ENCODE measurements at places on chromosomes 1 and 21. TPM values are rescaled to one million over a fixed set of nuclear protein-coding genes. Genes with fewer than 3 reads are reported as not detected.

The C8A gene
- total RNA-seq = not detected

The HSD3B1 gene
- total RNA-seq = 0.61 TPM

The PGLYRP3 gene
- not detected for total RNA-seq

The NBPF10 gene
- 2.4 TPM for total RNA-seq

The SLC2A5 gene
- 12.9 TPM for total RNA-seq

The GUCA2A gene
- total RNA-seq = not detected

The DCST2 gene
- total RNA-seq = 1.0 TPM

DNA sequence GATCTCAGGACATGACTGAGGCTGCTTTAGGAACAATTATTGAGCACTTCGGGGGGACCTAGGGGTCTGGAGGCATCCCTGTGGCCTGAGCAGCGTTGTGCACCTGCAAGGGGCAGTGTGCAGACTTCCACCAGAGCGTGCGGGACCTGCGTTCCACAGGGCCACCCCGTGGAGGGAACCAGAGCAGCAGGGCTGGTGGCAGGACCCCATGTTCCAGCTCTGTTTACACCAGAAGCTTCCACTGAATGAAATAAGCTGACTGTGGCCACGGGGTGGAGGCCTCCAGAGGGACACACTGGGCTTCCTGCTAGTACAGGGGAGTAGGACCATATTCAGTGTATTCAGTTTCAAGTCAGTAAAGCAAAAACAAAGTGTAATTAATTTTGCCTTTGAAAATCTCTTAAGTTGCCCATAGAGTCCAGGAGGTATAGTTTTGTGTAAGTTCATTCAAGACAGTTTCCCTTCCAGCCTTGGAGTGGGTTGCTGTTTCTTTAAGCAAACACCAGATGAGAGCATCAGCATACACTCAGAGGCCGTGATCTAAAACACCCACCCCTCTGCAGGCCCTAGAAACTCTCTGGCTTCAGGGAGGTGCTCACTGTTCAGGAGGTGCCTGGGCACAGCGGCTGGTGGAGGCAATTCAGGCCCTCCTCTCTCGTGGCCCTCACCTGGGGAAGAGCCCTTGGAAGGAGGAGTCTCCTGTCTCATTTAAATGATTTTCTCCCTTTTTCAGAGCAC, 16.6 kb downstream of the SLC1A7 start:
- no peaks in the 10 kb centered on the region for H3K27me3 ChIP-seq
- H3K4me3 ChIP-seq = no peak overlapping the region
- no peak overlapping the region for H3K27ac ChIP-seq
- no peaks in the 10 kb centered on the region for H3K36me3 ChIP-seq

- H3K4me3 ChIP-seq = peak overlapping the region; percentile 65
- no peaks in the 10 kb centered on the region for H3K27me3 ChIP-seq
- peaks cover 78% of the 10 kb centered on the region for H3K4me1 ChIP-seq
- no peak for DNase-seq
- peak overlapping the region; percentile 80 for H3K27ac ChIP-seq
Measured at GRCh38 chr1:2230781-2231531, 2.8 kb downstream of the SKI start.

DNA sequence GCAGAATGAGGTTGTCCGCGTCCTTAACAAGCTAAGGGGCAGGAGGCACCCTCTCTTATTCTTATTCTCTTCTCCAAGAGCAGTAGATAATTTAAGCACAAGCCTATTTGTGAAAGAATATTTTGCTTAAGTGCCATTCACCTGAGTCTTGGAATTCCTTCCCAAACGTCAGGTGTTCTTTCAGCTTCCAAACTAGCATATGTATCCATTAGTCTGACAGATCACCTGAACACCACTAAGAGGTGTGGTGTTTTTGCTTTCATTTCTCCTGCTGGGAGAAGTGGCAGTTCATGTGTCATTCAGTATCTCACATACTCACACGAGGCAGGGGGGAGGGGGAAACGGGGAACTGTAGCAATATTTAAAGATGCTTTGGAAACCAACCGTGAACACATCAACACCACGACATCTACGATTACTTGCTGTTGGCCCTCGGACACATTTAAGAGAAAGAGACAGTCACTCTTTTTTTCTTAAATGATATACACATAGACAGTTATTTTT, 45.5 kb upstream of the RBM15 start:
- H3K27me3 ChIP-seq = no peaks in the 10 kb centered on the region
- no peak overlapping the region for H3K4me3 ChIP-seq
- no peak for DNase-seq
- H3K4me1 ChIP-seq = no peaks in the 10 kb centered on the region
- H3K36me3 ChIP-seq = no peaks in the 10 kb centered on the region

GRCh38 chr1:12416744-12417143, 186.9 kb downstream of the VPS13D start:
- H3K36me3 ChIP-seq = peaks cover 25% of the 10 kb centered on the region
- no peak overlapping the region for H3K4me3 ChIP-seq
- no peaks in the 10 kb centered on the region for H3K27me3 ChIP-seq
- no peaks in the 10 kb centered on the region for H3K4me1 ChIP-seq
- no peak overlapping the region for H3K27ac ChIP-seq

GRCh38 chr1:94425821-94426484, 7.8 kb downstream of the ABCD3 start:
- peaks cover 3% of the 10 kb centered on the region for H3K4me1 ChIP-seq
- no peaks in the 10 kb centered on the region for H3K27me3 ChIP-seq
- H3K36me3 ChIP-seq = no peaks in the 10 kb centered on the region

GRCh38 chr1:114062477-114063099, 83.3 kb downstream of the OLFML3 start:
- H3K4me3 ChIP-seq = no peak overlapping the region
- H3K27me3 ChIP-seq = no peaks in the 10 kb centered on the region
- no peak for DNase-seq
- H3K4me1 ChIP-seq = peaks cover 2% of the 10 kb centered on the region
- H3K36me3 ChIP-seq = no peaks in the 10 kb centered on the region

DNA sequence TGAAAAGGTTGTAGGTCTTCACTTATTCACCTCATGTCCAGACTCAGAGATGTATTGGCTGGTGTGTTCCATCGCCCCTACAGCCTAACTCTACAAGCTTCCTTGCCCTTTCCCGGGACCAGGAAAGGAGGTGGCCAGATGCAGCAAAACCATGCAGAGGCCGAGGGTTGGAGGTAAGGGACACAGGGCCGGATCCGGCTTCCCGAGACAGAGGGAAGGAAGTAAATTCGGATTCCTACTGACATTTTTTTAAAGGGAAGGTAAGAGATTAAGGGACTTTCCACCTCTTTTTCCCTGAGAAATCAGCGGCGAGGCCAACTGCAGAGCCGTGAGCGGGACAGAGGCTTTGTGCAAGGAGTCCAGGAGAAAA, 12.7 kb downstream of the EPHA10 start:
- peaks cover 14% of the 10 kb centered on the region for H3K4me1 ChIP-seq
- no peak for DNase-seq
- H3K27me3 ChIP-seq = peaks cover 25% of the 10 kb centered on the region
- H3K4me3 ChIP-seq = no peak overlapping the region
- no peak overlapping the region for H3K27ac ChIP-seq

DNA sequence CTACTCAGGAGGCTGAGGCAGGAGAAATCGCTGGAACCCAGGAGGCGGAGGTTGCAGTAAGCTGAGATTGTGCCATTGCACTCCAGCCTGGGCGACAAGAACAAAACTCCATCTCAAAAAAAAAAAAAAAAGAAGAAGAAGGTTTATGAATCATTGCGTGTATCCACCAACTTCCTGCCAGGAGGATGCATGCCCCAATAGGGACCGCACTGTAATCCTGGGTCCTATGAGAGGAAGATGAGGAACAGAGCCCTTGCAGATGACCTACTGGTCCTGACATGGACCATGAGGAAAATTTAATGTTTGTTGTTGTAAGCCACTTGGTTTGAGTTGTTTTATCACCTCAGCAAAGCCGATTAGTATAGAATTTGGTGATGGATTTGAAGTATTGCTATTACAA, 56.7 kb downstream of the PTGS2 start:
- H3K27me3 ChIP-seq = no peaks in the 10 kb centered on the region
- H3K4me1 ChIP-seq = no peaks in the 10 kb centered on the region
- no peak overlapping the region for H3K27ac ChIP-seq
- no peaks in the 10 kb centered on the region for H3K36me3 ChIP-seq
- no peak overlapping the region for H3K4me3 ChIP-seq

GRCh38 chr1:111857194-111857651, 101.5 kb downstream of the DDX20 start:
- peak overlapping the region; percentile 42 for H3K27ac ChIP-seq
- DNase-seq = peak; percentile 80
- H3K36me3 ChIP-seq = no peaks in the 10 kb centered on the region

DNA sequence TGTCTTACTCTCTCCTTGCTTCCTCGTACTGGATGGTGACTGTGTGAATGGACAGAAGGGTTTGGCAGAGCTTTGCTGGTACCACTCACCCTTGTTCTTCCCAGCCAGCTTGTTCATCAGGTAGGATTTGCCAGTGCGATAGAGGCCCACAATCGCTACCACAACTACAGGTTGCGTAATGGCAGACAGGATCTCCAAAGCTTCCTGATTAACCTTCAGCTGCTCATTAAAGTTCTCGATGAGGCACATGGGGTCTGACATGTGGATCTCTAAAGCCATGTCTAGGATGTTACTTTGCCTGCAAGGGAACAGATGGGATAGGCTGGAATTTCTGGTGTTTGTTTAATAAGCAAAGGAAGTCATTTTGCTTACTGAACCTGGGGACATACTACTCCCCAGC, 3.4 kb downstream of the GBP5 start:
- H3K36me3 ChIP-seq = no peaks in the 10 kb centered on the region
- no peaks in the 10 kb centered on the region for H3K27me3 ChIP-seq
- no peak overlapping the region for H3K27ac ChIP-seq
- no peak for DNase-seq

- H3K4me1 ChIP-seq = peaks cover 29% of the 10 kb centered on the region
- H3K27ac ChIP-seq = no peak overlapping the region
- H3K36me3 ChIP-seq = no peaks in the 10 kb centered on the region
Measured at GRCh38 chr1:200888349-200888838, 6.3 kb upstream of the INAVA start.

DNA sequence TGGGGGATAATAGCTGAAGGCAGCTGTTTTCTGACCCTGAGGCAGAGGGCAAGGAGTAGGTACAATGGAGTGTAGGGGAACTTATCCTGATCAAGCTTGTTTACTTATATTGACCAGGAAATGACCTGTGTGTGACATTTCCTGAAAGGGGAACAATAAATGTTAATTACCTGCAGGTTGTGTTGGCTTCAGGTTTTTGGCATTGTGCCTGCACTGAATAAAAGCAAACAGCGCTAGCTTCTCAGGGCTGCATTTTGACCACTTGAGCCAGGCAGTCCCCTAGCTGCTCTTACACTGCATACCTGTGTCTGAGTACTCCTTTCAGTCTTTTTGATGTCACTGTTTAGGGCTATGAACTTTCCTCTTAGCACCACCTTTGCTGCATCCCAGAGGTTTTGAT, 40.6 kb downstream of the DRAM2 start:
- H3K27ac ChIP-seq = no peak overlapping the region
- no peaks in the 10 kb centered on the region for H3K27me3 ChIP-seq
- no peaks in the 10 kb centered on the region for H3K4me1 ChIP-seq
- H3K4me3 ChIP-seq = no peak overlapping the region
- no peak for DNase-seq

DNA sequence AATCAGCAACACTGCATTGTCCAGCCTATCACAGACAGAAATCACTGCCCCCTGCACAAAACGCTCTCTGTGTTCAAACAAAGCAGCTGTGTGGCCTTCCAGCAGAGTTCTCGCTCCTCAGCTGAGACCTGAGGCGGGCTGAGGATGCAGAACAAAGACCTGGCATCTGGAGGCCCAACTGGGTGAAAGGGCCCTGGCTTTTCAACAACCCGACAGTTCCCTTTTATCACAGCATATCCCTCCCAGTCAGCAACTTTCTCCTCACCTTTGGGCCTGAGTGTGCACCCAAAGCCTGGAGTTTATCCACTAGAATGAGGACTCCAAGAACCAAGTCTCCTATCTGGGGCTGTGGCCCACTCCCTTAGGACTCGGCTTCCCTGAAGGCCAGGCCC, 42.6 kb upstream of the A3GALT2 start:
- no peak for DNase-seq
- no peak overlapping the region for H3K4me3 ChIP-seq
- peaks cover 28% of the 10 kb centered on the region for H3K36me3 ChIP-seq
- H3K4me1 ChIP-seq = peaks cover 61% of the 10 kb centered on the region

GRCh38 chr1:154607609-154608396, at the start of gene ADAR:
ADAR (minus strand) TSS chr1:154608186; CDS start chr1:154608006, 180 bp downstream.
- peak within 1 kb of the TSS; percentile 70 for H3K4me3 ChIP-seq
- H3K36me3 ChIP-seq = no peaks in the 10 kb centered on the region
- H3K27me3 ChIP-seq = no peaks in the 10 kb centered on the region
- H3K27ac ChIP-seq = peak within 1 kb of the TSS; percentile 93
- peaks cover 9% of the 10 kb centered on the region for H3K4me1 ChIP-seq

- no peak for DNase-seq
- H3K36me3 ChIP-seq = no peaks in the 10 kb centered on the region
- no peak overlapping the region for H3K27ac ChIP-seq
- H3K27me3 ChIP-seq = no peaks in the 10 kb centered on the region
- H3K4me1 ChIP-seq = peaks cover 25% of the 10 kb centered on the region
- no peak overlapping the region for H3K4me3 ChIP-seq
Measured at GRCh38 chr1:3942416-3943122, 42.5 kb upstream of the C1orf174 start.

DNA sequence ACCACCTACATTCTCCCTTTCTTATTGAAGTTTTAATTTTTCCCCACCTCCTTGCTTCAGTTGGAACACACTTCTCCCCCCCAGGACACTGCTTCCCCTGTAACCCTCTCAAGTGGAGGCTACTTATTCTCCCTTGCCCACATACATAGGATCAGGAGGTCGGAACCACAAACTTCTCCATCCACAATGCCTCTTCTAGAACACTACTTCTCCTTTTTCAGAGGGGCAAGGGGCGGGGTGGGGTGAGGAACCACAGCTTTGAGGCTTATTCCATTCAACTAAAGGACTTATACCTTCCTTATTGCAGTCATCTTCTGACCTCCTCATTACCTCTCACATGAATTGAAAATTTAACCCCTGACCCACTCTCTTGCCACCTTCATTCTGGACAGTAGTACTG, 81.3 kb downstream of the NEK7 start:
- no peaks in the 10 kb centered on the region for H3K4me1 ChIP-seq
- no peaks in the 10 kb centered on the region for H3K36me3 ChIP-seq
- no peak overlapping the region for H3K4me3 ChIP-seq
- no peak for DNase-seq

- H3K27me3 ChIP-seq = no peaks in the 10 kb centered on the region
- H3K36me3 ChIP-seq = peaks cover 17% of the 10 kb centered on the region
- H3K27ac ChIP-seq = no peak overlapping the region
- peaks cover 29% of the 10 kb centered on the region for H3K4me1 ChIP-seq
Measured at GRCh38 chr1:2644591-2645101, 11.8 kb upstream of the MMEL1 start.

DNA sequence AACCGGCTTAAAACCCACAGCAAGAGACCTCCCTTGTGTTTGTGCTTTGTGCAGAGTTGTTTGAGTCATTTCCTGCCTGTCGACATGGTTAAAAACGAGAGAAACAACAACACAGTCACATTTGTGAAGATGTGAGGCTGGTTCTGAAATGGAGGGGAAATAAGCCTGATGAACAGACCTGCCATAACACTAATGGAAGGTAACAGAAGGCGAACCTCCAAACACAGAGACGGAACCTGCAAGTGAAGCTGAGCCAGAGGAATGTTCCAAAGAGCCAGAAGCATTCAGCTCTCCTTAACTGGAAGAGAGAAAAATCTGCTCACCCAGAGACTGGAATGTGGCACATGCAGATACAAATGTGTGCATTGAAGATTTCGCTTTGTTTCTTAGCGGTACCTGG, 53.2 kb upstream of the RAVER2 start:
- no peak overlapping the region for H3K4me3 ChIP-seq
- peaks cover 3% of the 10 kb centered on the region for H3K4me1 ChIP-seq
- no peak overlapping the region for H3K27ac ChIP-seq
- DNase-seq = peak; percentile 36
- peaks cover 17% of the 10 kb centered on the region for H3K36me3 ChIP-seq

GRCh38 chr1:179818743-179819173, 58.8 kb downstream of the TOR1AIP2 start:
- peaks cover 3% of the 10 kb centered on the region for H3K36me3 ChIP-seq
- H3K4me1 ChIP-seq = peaks cover 39% of the 10 kb centered on the region
- DNase-seq = no peak
- no peaks in the 10 kb centered on the region for H3K27me3 ChIP-seq

Measured in spinal cord (tissue), 10 donors.